ENCODE measurements at places on chromosomes 1 and 21.

- DNase-seq: no peak
These were observed 21.1 kb downstream of the CLDN8 start for GRCh38 chr21:30194701-30195299.

GRCh38 chr1:237910834-237911233 is 20.1 kb upstream of the ZP4 start:
- DNase-seq: no peak

- DNase-seq: no peak
These were observed 1.1 kb downstream of the IL24 start for GRCh38 chr1:206898089-206898914.

- DNase-seq: no peak
These were observed 503.8 kb upstream of the PLXNA2 start for GRCh38 chr1:208747979-208748378.

DNA sequence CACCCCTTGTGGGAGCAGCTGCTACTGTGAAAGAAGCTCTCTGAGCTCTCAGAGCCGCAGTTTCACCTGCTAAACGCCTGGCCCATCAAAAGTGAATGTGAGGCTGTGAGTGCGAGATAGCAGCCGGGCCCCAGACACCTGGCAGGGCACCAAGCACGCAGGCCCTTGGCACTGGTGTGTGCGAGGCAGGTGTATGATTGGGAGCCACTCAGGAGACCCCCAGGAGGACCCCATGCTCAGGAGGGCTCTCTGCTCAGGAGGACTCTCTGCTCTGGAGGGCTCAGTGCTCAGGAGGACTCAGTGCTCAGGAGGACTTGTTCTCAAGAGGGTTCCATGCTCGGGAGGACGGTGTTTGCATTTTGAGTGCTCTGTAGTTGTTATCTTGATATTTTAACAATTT is 14.3 kb upstream of the ADARB1 start:
- no peak for DNase-seq

DNA sequence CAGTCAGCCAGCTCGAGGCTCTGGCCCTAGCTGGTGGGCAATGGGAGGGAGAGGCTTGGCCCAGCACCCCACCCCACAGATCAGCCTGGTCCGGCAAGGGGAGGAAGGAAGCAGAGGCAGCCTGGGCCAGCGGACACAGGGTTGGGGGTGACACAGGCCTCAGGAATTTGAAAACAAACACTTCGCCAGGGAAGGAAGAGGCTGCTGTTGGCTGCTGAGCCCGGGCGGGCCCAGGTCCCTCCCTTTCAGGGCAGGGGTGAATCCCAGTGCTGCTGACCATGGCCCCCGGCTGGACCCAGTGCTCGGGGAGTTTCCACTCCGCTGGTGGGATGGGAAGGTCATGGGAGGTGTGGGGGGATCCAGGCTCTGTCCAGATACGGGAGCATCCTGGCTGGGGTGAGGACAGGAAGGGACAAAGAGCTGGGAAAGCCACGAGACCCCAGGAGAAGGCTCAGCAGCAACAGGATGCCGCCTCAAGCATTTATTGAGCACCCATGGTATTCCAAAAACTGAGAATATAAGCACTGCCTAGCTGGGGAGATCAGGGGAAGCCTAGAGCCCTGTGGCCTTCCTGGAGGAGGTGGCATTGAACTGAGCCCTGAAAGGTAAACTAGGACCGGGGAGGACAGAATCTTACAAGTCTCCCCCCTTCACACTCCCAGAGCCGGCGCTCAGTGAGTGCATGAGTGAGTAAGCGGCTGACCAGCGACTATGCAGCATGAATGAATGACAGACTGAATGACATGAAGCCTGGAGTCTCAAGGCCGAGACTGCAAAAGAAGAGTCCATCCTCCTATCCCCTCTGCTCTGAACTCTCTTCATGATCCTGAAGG is 26.2 kb upstream of the EPHA2 start:
- DNase-seq: no peak

GRCh38 chr1:87292684-87293493 is 35.8 kb upstream of the LMO4 start:
- DNase-seq: no peak

DNA sequence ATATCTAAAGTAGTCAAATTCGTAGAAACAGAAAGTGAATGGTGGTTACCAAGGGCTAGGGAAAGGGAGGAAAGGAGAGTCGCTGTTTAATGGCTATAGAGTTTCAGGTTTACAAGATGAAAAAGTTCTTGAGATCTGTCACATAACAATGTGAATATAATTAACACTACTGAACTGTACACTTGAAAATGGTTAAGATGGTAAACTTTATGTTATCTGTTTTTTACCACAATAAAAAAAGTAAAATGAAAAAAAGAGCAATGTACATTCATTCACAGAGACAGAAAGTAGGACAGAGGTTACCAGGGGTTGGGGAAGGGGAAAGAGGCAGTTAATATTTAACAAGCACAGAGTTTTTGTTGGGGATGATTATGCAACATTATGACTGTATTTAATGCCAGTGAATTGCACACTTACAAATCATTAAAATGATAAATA is 53.3 kb upstream of the SEC16B start:
- no peak for DNase-seq

GRCh38 chr1:42966688-42967612 is 8.3 kb upstream of the SLC2A1 start:
- DNase-seq: no peak

- no peak for DNase-seq
These were observed 17.4 kb upstream of the PRDM16 start for GRCh38 chr1:3051270-3052268.

GRCh38 chr1:231964961-231965360 is 338.4 kb downstream of the DISC1 start:
- DNase-seq: no peak

DNA sequence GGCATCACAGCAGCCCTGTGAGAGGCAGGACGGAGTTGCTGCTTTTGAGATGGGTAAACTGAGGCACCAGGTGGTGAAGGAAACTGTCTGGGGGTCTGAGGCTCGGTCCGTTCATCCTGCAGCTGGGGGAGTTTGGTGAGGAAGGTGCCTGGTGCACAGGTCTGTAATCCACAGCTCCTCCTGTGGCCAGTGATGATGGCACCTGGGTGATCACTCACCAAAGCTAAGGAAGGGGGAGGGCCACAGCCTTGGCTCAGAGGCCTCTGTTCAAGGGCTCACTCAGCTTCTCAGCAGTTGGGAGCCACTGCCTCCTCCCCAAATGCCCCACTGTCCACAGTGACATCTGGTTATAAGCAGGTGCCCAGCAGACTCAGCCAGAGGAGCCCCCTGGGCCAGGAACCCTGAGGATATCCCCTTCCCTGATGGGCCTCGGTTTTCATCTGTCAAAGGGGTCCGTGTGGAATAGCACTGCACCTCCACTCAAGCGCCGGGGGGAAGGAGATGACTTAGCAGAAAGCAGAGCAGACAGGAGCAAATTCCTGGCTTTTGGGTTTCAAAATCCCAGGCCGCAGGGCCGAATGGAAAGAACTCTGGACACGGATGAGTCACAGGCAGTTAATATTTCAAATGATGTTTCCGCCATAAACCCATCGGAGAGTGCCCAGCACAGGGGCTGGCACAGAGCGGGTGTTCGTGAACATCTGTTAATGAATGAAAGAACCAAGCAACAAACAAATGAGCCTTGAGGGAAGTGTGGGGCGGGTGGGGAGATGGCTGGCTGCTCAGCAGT is 82.8 kb downstream of the DMRTB1 start:
- no peak for DNase-seq

- DNase-seq: no peak
These were observed 52.7 kb downstream of the UBE2T start for GRCh38 chr1:202289009-202289408.

GRCh38 chr1:52542085-52542688 is 10.7 kb downstream of the TUT4 start:
- DNase-seq: no peak

- DNase-seq: no peak
These were observed 25.7 kb downstream of the MAPKAPK2 start for GRCh38 chr1:206710460-206710823.

DNA sequence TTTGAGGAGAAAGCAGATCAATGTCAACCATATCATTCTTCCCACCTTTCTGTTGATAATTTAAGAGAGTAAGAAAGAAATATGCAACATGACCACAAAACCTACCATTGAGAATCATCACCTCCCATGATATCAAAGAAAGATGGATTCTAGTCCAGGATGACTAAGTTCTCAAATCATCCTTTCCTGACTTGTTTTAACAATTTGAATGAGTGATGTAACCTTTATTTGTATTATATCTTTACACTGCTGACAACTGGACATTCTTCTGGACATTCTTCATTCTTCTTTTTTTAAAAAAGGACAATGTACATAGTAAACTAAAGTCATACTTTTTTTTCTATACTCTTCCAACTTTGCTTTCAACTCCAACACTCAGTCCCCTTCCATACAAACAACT is 9.5 kb downstream of the PSMB4 start:
- no peak for DNase-seq

DNA sequence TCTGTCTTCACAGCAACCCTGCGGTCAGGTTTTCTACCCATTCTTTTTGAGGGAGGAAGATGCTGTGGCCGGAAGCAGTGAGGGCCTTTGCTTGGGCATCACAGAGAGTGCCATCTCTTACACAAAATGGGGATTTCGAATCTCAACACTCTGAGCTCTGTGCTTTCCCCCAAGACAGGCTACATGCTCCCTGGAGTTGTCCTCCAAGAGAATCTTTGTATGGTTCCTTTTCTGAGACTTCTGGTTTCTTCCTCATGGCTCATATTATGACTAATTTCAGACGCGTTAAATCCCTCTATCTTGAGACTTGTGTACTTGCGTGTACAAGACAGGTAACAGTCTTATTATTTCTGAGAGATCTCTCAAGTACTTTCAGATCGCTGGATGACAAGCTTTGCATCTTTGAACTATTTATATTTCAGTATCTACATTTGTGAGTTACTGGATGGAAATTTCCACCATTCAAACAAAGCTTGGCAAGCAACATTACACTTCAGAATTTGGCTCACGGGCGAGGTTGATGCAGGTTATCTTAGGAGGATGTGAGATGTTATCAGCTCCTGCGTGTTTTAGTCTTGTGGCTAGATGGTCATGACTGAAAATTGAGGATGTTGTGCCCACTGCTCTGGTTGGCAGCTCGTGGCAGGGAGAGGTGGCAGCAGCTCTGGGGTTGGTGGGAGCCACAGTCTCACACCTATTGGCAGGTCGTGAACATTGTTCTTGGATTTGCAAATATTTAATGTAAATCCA is 19.4 kb downstream of the ABCG1 start:
- no peak for DNase-seq

- no peak for DNase-seq
These were observed 8.3 kb downstream of the RIPK4 start for GRCh38 chr21:41758550-41758949.

DNA sequence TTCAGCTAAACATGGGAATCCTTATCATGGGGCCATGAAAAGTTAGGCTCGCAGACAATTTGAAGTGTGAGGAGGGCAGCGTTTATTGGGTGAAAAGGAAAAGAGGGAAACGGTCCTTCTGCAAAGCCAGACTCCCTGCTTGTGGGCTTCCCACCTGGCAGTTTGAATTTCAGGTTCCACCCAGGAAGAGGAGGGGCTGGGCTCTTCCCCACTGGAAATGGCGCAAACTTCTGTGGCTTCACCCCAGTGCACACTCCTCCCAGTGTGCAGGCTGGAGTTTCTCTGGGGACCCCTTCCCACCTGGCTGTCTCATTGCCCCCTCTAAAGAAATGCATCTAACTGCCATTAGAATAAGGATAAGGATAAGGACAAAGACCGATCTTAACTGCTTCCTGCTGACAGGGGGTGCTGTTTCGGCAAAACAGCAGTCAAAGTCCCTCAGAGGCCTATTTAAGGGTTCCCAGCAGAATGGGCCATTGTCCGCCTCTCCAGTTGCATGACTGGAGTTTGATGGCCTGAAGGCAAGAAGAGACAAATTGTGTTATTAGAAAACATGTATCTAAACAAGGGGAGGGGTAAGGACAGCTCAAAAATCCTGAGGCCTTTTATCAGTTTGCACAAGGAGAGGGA is 20.4 kb downstream of the AIM2 start:
- DNase-seq: no peak

DNA sequence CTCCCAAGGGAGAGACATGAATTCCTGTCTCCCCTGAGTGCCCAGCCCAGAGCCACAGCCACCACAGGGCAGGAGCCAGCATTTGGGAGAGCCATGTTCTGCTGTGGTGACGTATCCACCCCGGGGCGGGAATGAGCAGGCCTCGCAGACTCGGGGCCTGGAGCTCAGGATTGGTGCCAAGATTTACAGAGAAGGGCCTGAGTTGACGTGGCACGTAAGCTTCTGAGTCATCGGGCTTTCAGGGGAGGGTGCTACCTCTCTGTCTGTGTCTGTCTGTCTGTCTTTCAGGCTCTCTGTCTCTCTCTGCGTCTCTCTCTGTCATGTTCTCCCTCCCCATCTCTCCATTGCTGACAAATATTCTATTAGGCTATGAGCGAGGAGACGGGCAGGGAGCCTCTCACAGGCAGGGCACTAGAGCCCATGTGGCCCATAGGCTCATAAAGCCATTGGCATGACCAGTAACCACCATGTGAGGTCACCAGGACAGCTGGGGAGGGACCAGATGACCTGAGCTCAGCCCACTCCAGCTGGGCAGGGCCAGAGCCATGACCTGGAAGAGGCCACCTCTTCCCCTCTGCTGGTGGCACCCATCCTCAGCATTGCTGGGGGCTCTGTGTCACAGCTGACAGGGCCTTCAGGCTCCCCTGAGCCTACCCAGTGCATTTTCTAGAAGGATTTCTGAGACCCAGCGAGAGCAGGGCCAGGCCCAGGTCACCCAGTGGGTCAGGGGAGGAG is 300.0 kb upstream of the VAMP3 start:
- no peak for DNase-seq

- no peak for DNase-seq
These were observed 169.2 kb upstream of the HP1BP3 start for GRCh38 chr1:20956272-20956671.

DNA sequence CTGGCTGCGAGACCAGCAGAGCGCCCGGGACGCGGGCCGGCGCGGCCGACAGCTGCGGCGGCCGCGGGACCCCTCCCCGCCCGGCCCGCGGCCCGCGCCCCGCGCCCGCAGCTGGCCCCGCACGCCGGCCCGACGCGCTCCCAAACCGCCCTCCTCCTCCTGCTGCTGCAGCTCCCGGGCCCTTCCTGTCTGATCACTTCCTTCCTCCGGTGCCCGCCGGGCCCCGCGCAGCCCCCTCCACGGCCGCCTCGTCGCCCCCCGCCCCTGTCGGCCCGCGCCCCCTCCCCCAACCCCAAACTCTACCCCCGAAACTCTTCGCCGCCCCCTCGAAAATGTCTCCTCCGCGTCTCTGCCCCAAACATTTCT is 594 bp downstream of the LUZP1 start:
- no peak for DNase-seq
